ENCODE measurements at places on chromosomes 11 and 22.

DNA sequence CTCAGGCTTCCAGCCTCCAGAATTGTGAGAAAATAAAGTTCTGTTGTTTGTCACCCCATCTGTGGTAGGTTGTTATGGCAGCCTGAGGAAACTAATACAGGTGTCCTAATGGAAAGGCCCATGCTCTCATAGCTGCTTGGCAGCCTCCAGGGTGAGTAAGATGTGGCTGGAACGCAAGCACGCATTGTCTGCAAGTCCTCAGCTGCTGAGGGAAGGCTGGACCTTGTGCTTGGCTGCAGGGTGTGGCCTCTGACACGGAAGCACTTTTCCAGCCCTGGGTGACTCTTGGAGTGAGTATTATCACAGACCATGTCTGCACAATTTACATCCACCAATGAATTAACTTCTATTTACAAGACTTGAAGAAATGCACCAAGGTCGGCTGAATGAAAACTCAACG lies 44.4 kb upstream of the BARX2 start:
- no peak for DNase-seq

- DNase-seq: no peak
Observed at GRCh38 chr11:12239396-12239795, 129.0 kb downstream of the MICAL2 start.

DNA sequence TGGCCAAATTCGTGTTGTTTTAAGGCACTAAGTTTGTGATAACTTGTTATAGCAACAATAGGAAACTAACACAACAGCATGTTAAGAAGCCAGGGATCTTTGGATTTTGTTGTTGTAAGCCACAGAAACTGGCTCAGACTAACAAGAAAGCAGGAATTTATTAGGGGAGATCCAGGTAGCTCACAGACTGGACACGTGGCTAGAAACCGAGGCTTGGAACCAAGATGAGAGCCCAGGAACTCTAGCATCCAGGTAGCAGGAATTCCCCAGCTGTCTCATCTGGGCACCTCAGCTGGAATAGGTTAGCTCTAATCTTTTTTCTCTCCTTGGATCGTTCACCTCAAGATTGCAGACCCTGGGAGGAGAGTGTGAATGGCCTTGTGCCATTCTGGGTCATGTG lies 24.9 kb downstream of the POLA2 start:
- DNase-seq: no peak

GRCh38 chr11:132039521-132039920 lies 669.1 kb downstream of the NTM start:
- no peak for DNase-seq

- DNase-seq: no peak
Observed at GRCh38 chr11:131917634-131918384, 547.4 kb downstream of the NTM start.

- peak; percentile 27 for DNase-seq
Observed at GRCh38 chr22:32917577-32918354, 116.3 kb downstream of the TIMP3 start.

DNA sequence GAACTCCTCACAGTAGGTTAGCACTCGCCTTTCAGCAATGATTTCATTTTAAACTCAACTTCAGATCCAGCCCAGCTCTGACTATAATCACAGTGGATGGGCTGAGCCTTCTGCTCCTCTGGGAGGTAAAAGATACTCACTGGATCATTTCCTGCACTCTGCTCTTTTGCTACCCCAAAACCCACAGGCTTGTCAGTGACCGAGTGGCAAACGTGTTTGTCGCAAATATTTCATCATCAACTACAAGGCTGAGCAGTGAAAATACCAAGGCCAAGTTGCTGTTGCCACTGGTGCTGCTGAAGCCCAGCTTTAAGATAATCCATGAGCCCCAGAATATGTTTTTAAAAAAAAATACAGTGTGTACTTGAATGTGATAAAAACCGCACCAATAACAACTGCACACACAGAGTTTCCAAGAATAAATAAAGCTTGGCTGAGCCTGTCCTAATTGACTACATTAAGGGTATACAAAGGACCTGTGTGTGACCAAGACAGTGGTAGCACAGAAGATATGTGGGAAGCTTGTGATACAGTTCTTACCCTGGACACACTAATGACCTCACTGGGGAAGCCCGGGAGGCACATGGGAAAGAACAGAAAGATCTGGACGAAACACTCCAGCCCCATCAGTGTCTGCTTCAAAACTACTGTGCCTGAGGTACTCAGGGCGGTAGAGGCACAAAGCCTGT lies 41.3 kb downstream of the ABTB2 start:
- no peak for DNase-seq

DNA sequence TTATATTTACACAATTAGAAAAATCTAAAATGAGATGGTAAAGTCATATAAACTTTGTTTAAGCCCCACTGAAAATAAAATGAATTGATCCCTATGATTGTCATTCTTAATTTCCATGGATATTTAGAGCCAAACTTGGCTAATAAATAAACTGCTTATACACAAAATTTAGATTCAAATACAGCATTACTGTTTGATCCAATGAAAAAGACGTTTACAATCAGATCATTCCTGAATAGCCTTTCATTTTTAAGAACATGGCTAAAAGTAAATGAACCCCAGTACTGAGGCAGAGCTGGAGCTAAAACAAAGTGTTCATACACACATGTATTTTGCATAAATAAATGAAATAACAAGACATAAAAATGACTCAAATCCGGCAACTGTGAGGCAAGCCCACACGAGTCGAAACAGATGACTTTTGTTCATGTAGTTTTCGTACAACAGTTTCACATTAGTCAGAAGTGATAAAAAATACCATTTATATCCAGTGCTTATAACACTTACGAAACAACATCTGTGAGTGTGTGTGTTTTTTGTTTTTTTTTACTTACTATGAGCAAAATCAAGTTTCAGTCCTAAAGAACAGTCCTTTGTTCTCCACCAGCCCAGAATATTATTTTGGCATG lies 386.5 kb downstream of the SOX6 start:
- no peak for DNase-seq

- no peak for DNase-seq
Observed at GRCh38 chr11:11895672-11896071, 53.9 kb downstream of the USP47 start.

DNA sequence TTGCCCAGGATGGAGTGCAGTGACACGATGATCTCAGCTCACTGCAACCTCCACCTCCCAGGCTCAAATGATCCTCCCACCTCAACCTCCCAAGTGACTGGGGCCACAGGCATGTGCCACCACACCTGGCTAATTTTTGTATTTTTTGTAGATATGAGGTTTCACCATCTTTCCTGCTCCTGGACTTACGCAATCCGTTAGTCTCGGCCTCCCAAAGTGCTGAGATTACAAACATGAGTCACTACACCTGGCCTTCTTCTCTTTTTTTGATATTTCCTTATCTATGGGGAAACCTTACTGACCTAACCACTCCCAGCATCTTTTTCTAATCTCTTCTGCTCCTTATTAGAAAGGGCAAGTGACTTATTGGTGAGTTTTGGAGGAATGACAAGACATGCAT lies 121.7 kb upstream of the CHORDC1 start:
- no peak for DNase-seq

DNA sequence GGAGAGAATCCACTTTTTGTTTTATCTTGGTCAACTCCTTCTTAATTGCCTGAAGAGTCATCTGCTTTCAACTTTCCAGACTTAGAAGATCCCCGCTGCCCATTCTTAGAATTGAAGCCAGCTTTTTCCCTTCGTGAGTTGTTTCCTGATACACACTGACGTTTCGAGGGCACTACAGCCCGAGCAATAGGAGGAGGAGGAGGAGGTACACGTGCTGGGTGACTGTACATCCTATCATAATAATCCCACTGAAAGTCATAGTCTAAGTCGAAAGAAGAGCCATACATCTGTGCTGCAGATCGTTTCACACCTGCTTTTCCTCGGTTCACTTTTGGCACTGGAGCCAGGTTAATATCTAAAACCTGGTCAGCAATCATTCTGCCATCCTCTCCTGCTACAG lies 606.1 kb downstream of the DLG2 start:
- DNase-seq: no peak

DNA sequence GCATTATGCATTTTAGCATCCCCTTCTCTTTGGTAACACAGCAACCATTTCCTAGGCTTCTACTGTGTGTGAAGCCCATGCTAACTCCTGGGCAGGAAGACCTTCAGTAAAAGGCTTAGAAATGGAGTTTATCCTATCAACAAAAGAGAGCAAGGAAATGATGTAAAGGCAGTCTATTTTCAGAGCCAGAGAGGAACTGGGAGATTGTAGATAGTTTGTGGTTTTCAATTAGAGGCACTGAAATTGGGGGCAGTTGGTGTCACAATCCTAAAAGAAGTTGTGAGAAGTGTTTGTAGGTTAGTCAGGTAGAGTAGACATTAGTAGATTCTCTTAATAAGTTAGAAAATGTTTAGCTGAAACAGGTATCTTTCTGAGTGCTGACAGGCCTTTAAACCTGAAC lies 7.1 kb downstream of the ACAD8 start:
- no peak for DNase-seq

- no peak for DNase-seq
Observed at GRCh38 chr11:117039900-117040299, 58.3 kb downstream of the SIK3 start.

GRCh38 chr22:49026494-49027367 lies 800.9 kb downstream of the BRD1 start:
- DNase-seq: no peak

GRCh38 chr11:42172441-42172840 lies 713.0 kb upstream of the LRRC4C start:
- no peak for DNase-seq

GRCh38 chr22:43151251-43152002 lies at the start of gene TSPO:
Gene TSPO (plus strand): TSS chr22:43151559. CDS start chr22:43159239, 7,680 bp downstream.
- DNase-seq: peak; percentile 63

DNA sequence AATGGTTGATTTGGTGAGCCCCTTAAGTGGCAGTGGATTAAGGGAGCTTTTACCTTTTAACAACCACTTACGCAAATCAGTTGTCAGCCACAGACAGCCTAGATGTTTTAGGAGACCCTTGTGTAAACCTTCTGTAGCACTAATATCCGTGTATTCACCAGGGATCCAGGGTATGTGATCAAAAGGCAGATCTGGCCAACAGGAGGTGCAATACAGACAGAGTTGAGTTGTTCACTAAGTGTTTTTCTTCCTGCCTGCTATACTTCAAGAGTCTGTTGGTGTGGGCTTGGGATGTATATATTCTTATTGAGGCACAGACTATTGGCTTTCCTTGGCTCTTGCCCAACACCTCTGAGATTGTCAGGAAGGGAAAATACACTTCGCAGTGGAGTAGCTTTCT lies 175.1 kb downstream of the FAT3 start:
- no peak for DNase-seq

- DNase-seq: no peak
Observed at GRCh38 chr22:17243524-17243923, 24.3 kb upstream of the ADA2 start.

- no peak for DNase-seq
Observed at GRCh38 chr11:100329352-100329751, 357.7 kb upstream of the ARHGAP42 start.

- no peak for DNase-seq
Observed at GRCh38 chr22:45172881-45173585, 9.3 kb downstream of the NUP50 start.

GRCh38 chr22:38214302-38215056 lies 12.7 kb downstream of the MAFF start:
- peak; percentile 88 for DNase-seq

- DNase-seq: no peak
Observed at GRCh38 chr22:34880662-34881061, 185.3 kb upstream of the ISX start.

- DNase-seq: no peak
Observed at GRCh38 chr11:2360081-2360642, 16.9 kb upstream of the CD81 start.

GRCh38 chr11:103552086-103552485 lies 442.9 kb downstream of the DYNC2H1 start:
- DNase-seq: no peak

DNA sequence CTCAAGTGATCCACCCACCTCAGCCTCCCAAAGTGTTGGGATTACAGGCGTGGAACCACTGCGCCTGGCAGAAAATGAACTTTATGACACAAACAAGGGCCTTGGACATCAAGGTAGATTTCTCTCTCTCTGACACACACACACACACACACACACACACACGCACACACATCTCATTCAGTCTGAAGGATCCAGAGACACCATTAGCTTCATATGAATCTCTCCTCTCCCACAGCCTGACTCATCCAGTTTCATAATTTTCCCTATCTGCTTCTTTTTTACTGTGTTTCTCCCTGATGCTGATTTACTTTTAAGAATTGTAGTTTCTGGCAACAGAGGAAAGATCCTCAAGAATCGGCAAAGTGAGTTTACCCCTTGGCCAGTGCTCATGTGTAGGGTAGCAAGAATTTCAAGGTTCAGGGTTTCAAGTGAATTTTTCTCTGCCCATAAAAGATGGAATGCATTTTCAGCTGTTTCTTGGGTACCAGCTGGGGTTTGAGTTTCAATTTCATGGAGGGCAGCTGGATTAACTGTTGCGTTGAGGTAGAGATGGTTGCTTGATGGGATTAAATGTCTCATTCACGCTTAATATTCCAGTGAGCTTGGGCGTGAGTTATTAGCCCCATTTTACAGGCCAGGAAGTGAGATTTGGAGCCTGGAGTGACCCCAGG lies 3.5 kb downstream of the MYO18B start:
- DNase-seq: no peak

- peak; percentile 6 for DNase-seq
Observed at GRCh38 chr11:413120-414081, 1.4 kb downstream of the SIGIRR start.

DNA sequence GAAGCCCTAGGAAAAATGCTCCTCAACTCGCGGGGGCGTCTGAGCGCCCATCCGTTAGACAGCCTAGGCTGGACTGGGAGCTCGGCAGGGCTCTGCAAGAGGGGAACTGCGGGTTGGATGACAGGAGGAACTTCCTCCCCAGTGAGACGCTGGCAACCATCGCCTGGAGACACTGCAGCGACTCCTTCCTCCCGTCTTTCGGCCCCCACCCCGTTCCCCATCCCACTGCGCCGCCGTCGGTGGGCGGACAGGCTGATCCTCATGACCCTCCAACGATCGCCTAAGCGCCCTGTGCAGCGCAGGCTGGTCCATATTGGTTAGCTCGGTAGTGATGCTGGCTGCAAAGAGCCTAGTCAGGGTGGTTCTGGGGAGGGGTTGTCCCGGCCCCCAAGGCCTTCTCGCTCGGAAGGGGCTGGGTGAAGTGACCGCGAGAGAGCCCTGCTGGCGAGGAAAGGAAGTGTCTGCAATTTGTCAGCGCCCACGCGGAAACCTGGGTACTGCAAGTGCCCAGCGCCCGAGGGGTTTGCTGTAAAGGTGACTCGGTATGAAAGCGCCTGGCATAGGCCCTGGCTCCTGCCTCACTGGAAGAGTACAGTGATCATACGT lies 638 bp downstream of the NRGN start:
- DNase-seq: no peak

- DNase-seq: no peak
Observed at GRCh38 chr22:39724857-39725256, 154.3 kb downstream of the CACNA1I start.

GRCh38 chr11:27660171-27660570 lies 40.1 kb downstream of the BDNF start:
- DNase-seq: no peak

GRCh38 chr11:114208377-114208776 lies 87.8 kb upstream of the NNMT start:
- no peak for DNase-seq

- DNase-seq: no peak
Observed at GRCh38 chr11:112459001-112459400, 198.3 kb upstream of the PLET1 start.

GRCh38 chr22:43376765-43377547 lies 33.8 kb upstream of the SCUBE1 start:
- DNase-seq: no peak

GRCh38 chr11:2891326-2892214 lies 6.0 kb upstream of the CDKN1C start:
- no peak for DNase-seq

- no peak for DNase-seq
Observed at GRCh38 chr11:68116974-68117373, 4.2 kb downstream of the CHKA start.

GRCh38 chr11:65785319-65786007 lies 1.4 kb upstream of the OVOL1 start:
- DNase-seq: no peak
